Activated CD8-positive, alpha-beta memory T cell treated with anti-CD3 and anti-CD28 coated beads, Interleukin-2, amount 10 ng/mL, durations not matched to agents 7 days and 5 days (primary cell): ENCODE measurements at places on chromosomes 1 and 21. TPM values are rescaled to one million over a fixed set of nuclear protein-coding genes. Genes with fewer than 3 reads are reported as not detected.

Gene DCST1
- not detected for total RNA-seq

DNA sequence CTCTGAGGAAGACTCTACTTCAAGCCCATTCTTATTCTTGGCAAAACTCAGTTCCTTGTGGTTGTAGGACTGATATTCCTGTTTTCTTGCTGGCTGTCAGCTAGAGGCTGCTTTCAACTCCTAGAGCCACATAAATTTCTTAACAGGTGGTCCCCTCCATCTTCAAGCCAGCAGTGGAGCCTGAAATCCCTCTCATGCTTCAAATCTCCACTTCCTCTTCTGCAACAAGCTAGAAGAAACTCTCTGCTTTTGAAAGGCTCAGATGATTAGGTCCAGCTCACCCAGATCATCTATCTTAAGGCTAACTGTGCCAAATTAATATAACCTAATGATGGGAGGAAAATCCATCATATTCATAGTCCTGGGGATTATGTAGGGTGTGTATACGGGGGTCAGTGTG lies 43.2 kb upstream of the CD34 start:
- no peak for DNase-seq

DNA sequence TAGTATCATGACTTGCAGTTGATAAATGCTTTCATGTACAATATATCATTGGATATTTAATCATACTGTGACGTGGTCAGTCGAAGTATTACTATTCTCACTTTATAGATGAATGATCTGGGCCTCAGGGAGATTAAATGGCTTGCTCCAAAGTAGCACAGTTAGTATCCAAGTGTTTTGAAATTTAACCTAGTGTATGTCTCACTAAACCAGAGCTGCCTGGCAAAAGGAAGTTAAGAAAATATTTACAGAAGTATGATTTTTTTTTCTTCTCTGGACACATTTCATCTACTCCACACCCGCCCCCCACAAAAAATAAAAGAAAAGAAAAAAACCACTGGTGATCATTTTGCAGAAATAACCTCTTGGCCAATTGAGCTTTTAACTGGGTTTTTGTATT lies 71.9 kb upstream of the CXADR start:
- no peak for DNase-seq

- DNase-seq, result no peak
These were observed 17.2 kb downstream of the SEC16B start for GRCh38 chr1:177952691-177953090.

- DNase-seq, result no peak
These were observed 312.5 kb upstream of the PKN2 start for GRCh38 chr1:88371436-88372023.
